NB4 (cell line): ENCODE measurements at places on chromosomes 3 and 15.

DNA sequence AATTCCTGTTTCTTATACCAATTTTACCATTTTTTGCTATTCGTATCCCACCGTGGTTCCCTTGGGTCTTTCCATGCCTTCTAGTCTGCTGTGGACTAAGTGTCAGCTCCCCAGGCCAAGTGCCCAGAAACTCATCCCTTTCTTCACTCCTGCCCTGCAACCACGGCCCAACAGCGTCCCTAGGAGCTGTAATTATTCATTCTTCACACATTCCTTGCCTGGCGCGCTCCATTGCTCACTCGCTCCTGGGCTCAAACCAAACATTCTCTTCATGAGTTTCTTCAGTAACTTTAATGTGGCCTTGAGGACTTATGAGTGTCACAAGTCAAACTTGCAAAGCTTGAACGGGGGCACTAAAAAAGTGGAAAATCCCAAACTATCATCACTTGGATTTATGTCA is 15.7 kb downstream of the GABRB3 start:
- no peak for DNase-seq

DNA sequence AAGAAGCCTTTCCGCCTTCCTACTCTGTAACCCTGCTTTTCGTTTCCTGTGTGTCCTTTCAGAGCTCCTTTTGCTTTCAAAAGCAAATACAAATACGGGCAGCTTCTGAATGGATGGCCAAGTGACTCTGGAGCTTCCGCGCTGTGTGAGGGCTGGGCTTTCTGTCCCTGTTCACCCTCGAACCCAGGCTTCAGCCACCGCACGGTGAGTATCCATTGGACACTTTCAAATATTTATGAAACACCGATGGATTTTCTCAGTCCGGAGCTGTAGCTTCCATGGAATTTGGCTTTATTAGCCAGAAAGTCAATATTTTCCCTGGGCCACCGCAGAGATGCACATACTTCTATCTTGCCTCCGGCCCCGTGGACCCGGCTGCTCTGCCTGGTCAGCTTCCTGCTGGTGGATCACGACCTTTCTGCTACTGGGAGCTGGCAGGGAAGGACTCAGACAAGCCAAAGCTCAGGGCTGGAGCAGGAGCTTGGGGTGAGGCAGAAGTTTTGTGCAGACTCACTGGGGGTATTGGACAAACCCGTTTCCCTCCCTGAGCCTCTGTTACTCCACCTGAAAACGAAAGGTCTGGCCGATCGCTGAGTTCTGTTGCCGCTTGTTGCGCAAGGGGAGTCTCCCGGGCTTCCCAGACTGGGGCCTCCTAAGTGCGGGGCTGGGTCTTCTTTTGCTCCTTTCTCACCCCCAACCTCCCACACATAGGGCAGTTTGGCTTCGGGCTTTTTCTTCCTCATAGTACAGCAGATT is 63.6 kb downstream of the LINGO1 start:
- peak; percentile 85 for DNase-seq

DNA sequence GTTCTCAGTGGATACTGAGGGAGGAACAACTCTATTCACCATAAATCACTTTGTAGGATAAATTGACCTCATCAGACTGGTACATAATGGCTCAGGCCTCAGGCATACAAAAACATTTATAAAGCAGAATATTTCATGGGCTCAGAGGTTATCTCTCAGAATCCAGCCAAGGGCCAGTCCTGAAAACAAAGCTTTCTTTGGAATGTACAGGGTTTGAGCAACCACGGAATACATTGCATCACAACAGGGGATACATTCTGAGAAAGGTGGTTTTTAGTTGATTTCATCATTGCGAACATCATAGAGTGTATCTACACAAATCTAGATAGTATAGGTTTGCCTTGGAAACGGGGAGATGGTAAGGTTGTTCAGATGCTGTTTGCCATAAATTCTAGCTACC is 33.4 kb upstream of the CTDSPL2 start:
- DNase-seq: no peak

GRCh38 chr15:48408327-48408726 is 77.1 kb downstream of the DUT start:
- no peak for DNase-seq

DNA sequence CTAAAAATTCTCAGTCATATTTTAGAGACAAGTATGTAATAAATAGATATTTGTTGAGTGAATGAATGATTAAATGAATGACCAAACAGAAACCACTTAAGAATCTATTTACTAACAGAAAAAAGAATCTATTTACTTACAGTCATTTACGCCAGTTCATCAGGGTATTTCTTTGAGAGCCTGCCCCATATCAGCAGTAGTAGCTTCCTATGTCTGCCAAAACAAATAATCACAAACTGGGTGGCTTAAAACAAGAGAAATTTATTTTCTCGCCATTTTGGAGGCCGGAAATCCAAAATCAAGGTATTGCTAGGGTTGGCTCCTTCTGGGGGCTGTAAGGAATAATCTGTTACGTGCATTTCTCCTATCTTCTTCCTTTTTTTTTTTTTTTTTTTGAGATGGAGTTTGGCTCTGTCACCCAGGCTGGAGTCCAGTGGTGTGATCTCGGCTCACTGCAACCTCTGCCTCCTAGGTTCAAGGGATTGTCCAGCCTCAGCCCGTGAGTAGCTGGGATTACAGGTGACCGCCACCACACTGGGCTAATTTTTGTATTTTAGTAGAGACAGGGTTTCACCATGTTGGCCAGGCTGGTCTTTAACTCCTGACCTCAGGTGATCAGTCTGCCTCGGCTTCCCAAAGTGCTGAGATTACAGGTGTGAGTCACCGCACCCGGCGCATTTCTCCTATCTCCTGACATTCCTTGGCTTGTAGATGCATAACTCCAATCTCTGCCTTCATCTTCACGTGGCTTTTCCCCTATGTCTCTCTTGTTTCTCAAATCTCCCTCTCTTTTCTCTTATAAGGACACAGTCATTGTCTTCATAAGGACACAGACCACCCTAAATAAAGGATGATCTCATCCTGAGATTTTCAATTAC is 65.2 kb upstream of the SPPL2A start:
- no peak for DNase-seq

DNA sequence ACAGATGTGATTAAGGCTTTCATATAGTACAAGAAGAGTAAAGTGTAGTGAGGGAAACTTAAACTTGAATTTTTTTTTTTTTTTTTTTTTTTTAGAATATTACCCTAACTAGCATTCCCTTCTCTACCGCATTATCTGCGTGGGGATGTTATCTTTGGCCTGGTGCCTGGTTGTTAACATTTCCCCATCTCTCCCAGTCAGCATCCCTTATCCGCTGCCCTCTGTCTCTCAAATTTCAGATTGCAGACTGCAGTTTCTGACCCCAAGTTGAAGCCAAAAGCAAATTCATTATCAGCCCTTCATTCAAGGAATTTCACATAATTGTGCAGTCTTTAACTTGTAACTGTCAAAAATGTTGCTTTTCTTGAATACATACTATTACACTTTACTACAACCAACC is 353.0 kb downstream of the PLOD2 start:
- peak; percentile 5 for DNase-seq

DNA sequence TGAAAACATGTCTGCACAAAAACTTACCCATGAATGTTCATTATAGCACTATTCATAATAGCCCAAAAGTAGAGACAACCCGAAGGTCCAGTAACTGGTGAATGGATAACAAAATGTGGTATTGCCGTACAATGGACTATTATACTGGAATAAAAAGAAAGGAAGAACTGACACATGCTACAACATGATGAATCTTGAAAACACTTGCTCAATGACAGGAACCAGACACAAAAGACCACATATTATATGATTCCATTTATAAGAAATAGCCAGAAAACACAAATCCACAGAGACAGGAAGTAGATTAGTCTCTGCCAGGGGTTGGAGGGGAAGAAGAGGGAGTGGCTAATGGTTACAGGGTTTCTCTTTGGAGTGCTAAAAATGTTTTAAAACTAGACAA is 18.3 kb downstream of the SHC4 start:
- peak; percentile 21 for DNase-seq

- DNase-seq: no peak
These were observed 218.7 kb upstream of the CTDSPL start for GRCh38 chr3:37642670-37643598.

DNA sequence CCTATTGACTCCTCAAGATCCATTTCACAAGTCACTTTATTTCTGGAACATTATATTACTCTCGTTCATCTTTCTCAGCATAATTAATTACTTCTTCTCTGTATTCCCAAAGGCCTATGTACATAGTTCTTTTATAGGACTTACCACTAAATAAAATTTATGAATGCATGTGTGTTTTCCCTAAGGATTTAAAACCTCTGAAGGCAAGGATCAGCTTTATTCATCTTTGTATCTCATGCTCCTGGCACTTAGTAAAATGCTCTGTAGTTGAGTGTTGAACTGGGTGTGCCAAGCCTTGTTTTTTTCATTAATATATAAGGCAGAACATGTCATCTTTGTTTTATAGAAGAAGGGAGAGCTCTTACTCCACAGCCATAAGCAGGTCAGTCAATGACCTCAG is 194.1 kb upstream of the ZPLD1 start:
- no peak for DNase-seq

DNA sequence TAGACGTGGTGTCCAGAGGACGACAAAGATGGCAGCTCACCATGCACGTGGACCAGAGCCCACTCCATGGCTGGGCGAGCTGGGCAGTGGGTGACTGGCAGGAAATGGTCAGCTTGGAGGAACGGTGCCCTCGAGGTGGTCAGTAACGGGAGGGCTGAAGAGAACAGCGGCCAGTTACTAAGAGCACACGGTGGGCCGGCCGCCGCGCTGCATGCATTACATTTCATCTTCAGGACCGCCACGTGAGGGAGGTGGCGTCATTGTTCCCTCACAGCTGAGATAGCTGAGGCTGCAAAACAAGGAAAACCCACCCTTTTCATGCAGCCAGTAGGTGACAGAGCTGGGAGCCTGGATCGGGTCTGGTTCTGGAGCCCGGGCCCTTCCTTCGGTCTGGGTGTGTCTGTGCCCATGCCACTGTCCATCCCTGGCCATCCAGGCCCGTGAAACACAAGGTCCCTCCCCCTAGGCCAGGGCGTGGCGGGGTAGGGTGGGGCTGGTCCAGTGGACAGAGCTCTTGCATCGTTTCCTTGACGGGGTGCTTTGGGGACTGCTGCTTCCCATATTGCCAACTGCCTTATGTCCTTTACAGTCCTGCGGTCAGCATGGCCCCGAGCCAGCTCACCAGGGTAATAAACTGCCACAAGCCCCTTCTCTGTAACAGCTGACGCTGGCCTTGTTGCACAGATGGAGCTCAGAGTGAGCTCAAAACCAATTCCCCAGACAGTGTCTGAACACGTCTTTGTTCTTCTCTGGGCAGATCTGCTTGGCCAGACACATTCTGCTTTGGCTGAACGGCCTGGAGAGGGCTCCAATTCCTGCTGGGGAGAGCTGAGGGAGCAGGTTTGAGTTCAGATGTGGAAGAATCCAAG is 51.8 kb downstream of the RGMA start:
- DNase-seq: peak; percentile 99

- no peak for DNase-seq
These were observed 64.1 kb upstream of the RPL32 start for GRCh38 chr3:12905316-12906071.

DNA sequence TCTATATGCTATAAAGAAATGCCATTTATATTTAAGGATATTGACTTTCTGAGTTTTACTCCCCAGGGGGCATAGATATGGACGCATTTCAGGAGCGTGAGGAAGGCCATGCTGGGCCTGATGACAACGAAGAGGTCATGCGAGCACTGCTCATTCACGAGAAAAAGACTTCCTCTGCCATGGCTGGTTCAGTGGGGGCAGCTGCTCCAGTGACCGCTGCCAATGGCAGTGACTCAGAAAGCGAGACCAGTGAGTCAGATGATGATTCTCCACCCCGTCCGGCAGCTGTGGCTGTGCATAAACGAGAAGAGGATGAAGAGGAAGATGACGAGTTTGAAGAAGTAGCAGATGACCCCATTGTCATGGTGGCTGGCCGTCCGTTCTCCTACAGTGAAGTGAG is 38.4 kb downstream of the GTF2E1 start:
- no peak for DNase-seq

- DNase-seq: no peak
These were observed 78.8 kb upstream of the STRIT1 start for GRCh38 chr3:155372281-155372680.
